ENCODE measurements at places on chromosomes 7 and 10.

DNA sequence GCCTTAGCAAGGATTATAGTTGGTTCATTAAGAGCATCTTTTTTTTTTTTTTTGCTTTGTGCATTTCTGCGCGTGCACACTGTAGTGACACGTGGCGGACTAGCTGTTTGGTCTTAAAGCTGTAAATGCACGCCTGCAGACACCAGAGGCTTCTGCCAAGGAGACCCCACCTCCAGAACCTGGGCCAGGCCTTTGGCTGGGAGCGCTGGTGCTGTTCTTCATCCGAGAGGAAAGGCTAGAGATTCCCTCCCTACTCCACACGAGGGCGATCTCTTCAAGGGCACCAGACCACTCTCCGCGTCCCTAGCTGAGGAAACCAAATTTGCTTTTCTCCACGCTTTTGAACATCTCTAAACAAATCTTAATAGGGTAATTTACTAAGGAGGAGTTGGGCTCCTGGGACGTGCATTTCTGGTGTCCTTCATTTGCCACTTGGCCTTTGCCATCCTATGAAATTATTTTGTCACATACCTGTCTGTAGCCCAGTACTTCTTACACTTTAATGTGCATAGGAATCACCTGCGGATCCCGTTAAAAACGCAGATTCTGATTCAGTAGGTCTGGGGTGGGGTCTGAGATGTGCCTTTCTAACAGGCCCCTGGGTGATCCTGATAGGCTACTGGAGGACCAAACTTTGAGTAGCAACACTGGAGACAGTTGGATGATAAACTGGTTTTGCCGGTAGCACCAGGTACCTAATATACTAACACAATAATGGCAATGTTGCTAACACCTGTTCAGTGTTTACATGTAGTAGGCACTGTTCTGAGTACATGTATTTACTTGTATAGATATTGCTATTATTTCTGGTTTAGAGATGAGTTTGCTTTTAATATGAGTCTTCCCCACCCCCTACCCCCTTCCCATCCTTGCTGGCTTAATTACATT is 1.3 kb upstream of the SLC26A5 start:
- DNase-seq: no peak

DNA sequence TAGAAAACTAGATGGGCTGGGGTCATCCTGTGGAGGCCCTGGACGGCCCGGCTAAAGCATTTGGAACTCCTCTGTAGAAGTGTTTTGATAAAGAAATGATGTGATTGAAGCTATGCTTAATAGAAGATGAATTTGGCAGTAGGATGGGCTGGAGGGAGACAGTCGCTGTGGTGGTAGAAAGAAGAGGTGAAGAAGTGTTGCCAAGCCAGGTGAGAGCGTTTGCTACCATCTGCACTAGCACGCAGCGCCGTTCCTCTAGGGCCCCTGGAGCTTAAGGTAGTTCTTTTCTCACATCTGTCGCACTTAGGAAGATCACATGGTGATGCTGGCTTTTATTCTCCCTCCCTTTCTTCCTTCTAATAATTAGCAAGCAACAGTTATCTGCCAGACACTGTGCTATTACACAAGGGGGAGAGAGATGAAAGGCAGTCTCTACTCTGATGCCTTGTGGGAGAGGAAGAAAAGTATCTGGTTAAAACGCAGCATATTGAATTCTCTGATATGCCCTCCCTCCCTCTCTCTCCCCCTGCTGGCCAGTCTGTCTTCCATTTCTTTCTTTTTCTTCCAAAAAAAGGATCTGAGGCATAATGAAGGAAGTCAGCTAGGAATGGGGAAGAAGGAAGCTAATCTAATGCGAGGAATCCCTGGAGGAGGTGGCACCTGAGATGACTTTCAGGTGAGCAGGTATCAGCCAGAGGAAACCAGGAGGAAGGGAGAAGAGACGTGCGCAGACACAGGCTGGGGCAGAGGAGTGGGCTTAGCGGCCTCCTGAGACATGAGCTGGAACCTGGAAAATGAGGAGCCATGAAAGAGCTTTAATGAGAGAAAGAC is 162.3 kb upstream of the KLF14 start:
- DNase-seq: no peak

- no peak for DNase-seq
Measured at GRCh38 chr7:2621948-2622640, 9.7 kb upstream of the TTYH3 start.

DNA sequence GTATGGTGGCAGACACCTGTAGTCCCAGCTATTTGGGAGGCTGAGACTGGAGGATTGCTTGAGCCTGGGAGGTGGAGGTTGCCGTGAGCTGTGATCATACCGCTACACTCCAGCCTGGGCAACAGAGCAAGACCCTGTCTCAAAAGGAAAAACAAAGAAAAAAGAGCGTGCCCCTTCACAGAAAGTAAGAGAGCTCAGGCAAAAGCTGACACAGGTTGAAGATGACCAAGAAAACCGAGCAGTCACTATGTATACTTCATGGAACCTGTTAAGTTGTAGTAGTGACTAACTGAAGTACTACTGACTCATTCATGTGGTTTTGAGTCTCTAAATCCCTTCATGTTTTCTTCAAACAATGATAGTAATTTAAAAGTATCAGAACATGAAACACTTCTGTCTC is 1.2 kb upstream of the PRRT4 start:
- DNase-seq: no peak

- no peak for DNase-seq
Measured at GRCh38 chr10:116099023-116099420, 174.0 kb downstream of the GFRA1 start.

GRCh38 chr10:76721891-76722505 is 915.6 kb downstream of the KCNMA1 start:
- no peak for DNase-seq

- DNase-seq: no peak
Measured at GRCh38 chr7:47328392-47329319, 253.3 kb downstream of the TNS3 start.

All from NCI-H187 treated with DMSO at 0.1 percent for 48 hours (cell line).